ENCODE measurements at places on chromosomes 6 and 20.

DNA sequence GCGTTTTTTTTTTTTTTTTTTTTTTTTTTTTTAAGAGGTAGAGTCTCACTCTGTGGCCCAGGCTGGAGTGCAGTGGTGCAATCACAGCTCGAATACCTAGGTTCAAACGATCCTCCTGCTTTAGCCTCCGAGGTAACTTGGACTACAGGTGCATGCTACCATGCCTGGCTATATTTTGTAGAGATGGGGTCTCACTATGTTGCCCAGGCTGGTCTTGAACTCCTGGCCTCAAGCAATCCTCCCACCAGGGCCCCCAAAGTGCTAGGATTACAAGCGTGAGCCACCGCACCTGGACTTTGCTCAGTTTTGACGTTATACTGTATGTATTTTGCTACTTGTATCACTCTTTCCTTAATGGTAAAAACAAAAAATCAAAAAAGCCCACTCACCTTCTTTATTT, 101.5 kb upstream of the ZNFX1 start:
- no peak for DNase-seq

- DNase-seq = no peak
Observed at GRCh38 chr20:59375541-59375940, 75.1 kb downstream of the EDN3 start.

DNA sequence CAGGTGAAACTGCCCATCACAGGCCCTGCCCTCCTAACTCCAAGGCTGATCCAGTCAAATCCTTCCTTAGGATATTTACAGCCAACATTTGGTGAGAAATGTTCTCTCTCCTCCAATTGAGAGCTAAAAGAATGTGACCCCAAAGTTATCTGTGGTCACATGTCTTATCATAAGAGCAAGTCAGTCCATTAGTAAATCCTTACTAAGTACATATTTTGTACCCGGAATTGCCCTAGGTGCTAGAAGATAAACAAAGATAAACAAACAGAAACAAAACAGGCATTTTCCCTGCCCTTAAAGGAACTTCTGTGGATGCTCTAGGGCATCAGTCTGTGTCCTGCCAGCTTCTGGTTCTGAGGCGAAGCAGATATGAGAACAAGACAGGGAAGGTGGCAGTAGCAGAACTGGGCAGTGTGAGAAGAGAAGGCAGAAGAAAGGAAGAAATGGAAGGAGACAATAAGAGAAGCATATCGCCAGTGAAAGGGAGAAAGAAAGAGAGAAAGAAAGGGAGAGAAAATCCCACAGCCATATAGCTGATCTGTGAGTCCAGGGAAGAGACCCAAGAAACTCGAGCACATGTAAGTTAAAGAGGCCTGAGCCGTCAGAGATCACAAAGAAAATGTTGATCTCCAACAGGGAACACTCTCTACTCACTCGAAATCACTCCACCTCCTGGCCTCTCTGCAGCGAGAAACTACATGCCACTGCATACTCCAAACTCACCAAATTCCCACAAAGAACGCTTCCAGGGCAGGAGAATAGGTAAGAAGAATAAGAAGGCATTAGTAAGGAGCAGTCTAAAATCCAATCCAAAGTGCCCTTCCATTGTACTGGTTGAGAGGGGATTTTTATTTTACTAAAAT, 41.7 kb downstream of the CDK5RAP1 start:
- DNase-seq = no peak

DNA sequence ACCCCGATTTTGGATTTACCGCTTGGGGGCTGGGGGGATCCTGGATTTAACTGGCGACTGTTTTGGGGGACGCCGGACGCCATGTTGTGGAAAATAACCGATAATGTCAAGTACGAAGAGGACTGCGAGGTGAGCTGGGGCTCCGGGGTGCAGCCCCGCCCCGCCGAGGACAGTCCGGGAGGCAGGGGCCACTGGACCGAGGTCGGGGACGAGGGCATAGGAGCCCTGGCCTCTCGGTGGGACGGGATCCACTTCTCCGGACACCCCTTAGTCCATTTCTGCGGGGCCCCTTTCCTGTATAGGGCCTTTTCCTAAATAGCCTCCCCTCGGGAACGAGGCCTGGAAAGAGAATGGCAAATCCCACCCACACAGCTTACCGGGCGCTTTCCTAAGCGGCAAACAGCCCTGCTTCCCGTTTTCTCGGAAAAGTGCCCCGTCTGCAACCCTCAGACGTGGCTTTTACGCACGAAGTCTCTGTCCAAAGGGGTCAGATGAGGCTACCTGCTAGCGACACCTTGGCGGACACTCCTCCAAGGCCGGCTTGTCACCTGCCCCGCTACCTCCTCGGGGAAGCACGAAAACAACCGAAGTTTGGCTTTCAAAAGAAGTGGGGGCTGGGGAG, 469 bp downstream of the TFAP2C start:
- no peak for DNase-seq

GRCh38 chr6:152462716-152463115, 174.4 kb downstream of the SYNE1 start:
- no peak for DNase-seq

DNA sequence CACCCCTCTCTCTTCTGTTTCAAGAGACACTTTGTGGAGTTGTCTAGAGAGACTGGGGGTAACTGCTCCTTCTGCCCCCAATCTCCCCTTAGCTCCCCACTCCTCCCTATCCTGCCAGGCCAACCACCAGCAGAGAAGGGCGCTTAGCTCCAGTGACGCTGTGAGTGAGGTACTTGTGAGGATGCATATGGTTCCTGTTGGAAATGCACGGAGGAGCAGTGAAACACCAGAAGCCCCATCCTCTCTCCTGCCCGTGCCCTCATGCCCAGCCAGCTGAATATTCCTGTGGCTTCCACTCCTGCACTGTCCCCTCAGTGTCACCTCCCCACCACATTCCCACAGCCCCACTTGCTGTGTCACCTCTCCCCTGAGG, 11.9 kb downstream of the NT5E start:
- no peak for DNase-seq

- no peak for DNase-seq
Observed at GRCh38 chr6:165661664-165662025, 1.4 kb downstream of the PDE10A start.
